T-helper 22 cell (primary cell): ENCODE measurements at places on chromosomes 16 and 17.

DNA sequence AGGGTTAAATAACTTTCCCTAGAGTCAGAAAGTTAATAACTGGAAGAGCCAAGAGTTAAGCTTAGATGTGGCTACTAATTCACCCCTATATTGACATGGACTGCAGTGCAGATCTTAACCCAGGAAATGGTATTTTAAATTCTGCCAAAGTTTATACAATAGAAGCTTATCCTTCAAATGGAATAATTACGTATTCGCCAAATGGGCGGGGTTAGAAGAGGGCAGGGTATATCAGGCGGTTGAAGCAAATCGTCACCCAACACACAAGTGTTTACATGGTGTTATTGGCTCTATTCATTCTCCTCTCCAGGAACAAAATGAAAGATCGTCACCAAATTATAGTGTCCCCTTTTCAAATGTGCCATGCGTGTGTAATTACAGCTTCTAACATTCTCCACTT, 182.7 kb downstream of the PRKCB start:
- no peak for DNase-seq

DNA sequence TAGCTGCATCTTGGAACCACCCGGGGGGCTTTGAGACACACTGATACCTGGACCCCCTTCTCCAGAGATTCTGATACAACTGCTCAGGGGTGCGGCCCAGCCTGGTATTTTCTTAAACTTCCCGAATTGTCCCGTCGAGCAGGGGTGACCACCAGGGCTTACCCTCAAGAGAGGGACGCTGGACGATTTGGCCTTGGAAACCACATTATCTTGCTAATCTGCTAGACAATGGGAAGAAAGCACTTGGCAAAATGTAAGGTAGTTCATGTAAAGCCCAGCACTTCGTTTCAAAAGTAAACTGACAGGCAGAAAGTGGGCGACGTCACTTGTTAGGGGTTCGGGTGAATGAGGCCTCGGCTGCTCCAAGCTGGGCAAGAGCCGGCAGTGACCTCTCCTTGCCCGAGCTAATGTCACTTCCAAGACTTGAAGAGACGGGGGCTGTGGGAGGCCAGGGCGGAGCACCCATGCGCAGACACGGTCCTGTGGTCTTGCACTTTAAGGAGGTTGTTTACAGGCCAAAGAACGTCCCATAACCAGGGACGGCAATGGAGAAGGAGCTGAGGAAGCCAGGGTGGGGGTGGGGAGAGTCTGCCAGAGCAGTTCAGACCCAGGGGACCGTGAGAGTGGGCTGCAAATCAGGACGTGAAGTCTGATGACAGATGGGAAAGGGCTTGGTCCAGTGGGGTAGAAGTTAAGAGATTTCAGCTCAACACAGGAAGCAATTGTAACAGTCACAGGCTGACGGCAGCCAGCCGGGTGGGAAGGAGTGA, 152.7 kb upstream of the GSE1 start:
- no peak for DNase-seq

- DNase-seq, result no peak
Observed at GRCh38 chr17:65054602-65055001, 1.9 kb downstream of the GNA13 start.

DNA sequence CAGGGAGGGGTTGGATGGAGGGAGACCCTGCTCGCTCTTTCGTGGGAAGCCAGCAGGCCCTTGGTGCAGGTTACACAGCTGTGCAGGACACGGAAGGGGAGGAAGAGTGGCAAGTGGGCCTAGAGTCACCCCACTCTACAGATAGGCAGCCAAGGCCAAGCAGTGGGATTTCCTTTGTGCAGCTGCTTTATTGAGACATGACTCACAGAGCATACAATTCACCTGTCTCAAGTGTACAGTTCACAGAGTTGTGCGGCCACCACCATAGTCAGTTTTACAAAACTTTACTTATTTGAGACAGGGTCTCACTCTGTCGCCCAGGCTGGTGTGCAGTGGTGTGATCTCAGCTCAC, 91.2 kb upstream of the CIBAR2 start:
- DNase-seq, result no peak

GRCh38 chr17:51428668-51429495, 168.5 kb downstream of the UTP18 start:
- no peak for DNase-seq

- no peak for DNase-seq
Observed at GRCh38 chr17:27496437-27496943, 40.2 kb downstream of the KSR1 start.

DNA sequence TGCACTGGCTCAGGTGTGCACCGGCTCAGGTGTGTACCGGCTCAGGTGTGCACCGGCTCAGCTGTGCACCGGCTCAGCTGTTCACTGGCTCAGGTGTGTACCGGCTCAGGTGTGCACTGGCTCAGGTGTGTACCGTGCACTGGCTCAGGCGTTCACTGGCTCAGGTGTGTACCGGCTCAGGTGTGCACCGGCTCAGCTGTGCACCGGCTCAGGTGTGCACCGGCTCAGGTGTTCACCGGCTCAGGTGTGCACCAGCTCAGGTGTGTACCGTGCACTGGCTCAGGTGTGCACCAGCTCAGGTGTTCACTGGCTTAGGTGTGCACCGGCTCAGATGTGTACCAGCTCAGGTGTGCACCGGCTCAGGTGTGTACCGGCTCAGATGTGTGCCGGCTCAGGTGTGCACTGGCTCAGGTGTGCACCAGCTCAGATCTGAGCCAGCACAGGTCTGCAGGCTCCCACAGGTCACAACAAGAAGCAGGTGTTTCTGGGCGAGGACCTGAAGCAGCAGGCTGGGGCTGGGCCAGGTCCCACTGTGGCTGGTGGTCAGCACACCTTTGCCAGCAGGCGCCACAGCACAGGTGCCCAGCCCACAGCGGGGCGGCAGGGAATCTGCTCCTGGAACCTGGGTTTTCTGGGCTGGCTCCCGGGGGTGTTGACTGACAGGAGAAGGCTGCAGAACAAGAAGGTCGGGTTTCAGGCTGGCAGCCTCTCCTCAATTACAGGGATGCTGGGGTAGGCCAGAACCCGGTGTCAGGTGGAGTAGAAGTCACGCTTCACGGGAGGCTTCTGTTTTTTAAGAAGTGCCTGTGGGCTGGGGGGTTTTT, 17.2 kb downstream of the METRNL start:
- DNase-seq, result no peak

GRCh38 chr17:38886643-38887010, 16.8 kb downstream of the LASP1 start:
- DNase-seq, result no peak

DNA sequence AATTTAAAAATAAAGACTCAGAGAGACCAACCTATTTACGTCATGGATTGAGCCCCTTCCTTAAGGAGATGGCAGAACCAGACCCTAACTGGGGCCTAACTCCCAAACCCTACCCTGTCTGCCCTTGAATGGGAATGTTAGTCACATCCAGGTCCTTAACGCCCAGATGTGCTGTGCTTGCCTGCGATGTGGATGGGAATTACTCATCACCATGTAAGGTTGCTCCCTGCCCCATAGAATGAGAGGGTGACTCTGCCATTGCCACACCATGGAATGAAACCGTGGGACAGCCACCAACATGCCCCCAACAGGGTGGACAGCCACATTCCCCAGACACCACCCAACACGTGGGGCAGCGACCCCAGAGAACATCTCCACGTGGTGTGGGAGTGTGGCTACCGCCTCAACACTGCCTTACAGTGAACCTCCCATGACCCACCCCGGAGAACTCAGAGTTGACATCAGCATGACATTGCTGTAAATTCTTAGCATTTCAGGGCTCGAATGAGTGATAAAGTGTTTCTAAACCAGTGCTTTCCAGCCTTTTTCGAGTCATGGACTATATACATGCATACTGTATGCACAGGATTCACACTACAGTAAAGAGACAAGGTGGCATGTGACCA, 31.8 kb downstream of the SCNN1B start:
- no peak for DNase-seq

GRCh38 chr17:57256708-57257112, 387 bp downstream of the MSI2 start:
- DNase-seq, result peak; percentile 42

- peak; percentile 35 for DNase-seq
Observed at GRCh38 chr17:7220593-7221277, 997 bp downstream of the ACADVL start.

GRCh38 chr17:32536736-32537643, 50.2 kb downstream of the CDK5R1 start:
- DNase-seq, result no peak

GRCh38 chr16:80288616-80289015, 252.2 kb upstream of the DYNLRB2 start:
- DNase-seq, result no peak

DNA sequence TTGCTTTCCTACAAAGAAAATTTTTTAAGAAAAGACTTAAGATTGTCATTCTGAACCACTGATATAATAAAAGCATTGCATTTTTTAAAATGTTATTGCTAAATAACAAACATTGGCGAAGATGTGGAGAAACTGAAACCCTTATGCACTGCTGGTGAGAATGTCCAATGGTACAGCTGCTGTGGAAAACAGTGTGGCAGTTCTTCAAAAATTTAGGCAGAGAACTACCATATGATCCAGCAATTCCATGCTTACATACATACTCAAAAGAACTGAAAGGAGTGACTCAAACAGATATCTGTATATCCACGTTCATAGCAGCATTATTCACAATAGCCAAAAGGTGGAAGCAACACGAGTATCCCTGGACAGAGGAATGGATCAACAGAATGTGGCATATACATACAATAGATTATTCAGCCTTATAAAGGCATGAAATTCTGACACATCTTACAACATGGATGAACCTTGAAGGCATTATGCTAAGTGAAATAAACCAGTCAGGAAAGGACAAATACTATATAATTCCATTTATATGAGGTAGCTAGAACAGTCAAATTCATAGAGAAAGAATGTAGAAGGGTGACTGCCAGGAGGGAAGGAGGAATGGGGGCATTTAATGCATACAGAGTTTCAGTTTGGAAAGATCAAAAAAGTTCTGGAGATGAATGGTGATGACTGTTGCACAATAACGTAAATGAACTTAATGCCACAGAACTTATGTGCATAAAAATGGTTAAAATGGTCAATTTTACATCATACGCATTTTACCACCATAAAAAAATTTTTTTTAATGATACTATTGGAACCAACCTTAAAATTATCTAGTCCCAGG, 92.1 kb downstream of the CACNG1 start:
- no peak for DNase-seq

- no peak for DNase-seq
Observed at GRCh38 chr16:48393485-48394354, 8.5 kb upstream of the SIAH1 start.

- DNase-seq, result no peak
Observed at GRCh38 chr17:3905017-3905520, 11.2 kb downstream of the P2RX1 start.

DNA sequence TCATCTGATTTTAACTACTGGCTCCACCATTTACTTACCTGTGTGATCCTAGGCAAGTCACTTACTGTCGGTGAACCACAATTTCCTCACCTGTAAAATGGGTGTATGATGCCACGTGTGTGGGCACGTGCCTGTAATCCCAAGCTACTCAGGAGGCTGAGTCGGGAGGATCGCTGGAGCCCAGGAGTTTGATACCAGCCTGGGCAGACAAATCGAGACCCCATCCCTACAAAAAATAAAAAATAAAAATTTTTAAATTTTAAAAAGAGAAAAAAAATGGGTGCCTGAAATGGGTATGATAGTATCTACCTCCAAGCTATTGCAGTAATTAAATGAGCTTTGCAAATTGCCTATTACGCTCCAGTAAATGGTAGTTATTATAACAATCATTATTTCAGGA, 225.3 kb downstream of the CCDC182 start:
- no peak for DNase-seq

GRCh38 chr16:54935266-54935968, 4.8 kb downstream of the IRX5 start:
- DNase-seq, result no peak

DNA sequence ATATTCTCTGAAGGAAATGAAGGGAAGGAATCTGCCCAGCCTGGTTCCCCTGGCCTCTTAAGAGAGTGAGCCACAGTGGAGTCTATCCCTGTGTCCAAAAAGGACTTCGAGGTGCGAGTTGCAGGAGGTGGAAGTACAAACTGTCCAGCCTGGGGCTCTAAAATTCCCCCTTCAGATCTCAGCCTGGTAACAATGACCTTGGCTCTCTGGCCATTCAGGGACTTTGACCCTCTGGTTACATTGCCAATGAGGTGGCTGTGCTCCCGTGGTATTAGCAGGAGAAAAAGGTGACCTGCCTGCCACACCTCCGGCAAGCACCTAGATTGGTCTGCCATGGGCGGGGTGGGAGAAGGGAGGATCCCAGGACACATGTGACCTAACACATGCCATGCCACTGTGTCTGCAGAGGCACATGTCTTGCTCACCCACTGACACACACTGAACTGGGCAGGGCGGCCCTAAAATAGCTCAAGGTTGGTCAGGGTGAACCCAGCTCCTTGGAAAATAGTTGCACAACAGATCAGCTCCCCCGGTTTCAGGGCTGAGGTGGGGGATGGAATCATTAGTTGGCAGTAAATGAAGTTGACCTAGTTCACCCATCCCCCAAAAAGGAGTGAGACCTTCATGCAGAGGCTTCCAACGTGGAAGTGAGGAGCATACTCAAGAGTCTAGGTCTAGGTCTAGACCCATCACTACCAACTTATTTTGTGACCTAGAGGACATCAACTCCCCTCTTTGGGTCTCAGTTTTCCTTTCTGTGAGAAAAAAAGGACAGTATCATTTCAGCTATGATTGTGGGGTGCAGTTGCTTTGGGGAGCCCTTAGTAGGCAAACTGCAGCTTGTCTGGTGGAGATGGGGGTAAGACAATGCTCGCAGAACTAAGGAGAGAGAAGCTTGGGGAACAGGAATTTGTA, 2.2 kb downstream of the NR1D1 start:
- no peak for DNase-seq

DNA sequence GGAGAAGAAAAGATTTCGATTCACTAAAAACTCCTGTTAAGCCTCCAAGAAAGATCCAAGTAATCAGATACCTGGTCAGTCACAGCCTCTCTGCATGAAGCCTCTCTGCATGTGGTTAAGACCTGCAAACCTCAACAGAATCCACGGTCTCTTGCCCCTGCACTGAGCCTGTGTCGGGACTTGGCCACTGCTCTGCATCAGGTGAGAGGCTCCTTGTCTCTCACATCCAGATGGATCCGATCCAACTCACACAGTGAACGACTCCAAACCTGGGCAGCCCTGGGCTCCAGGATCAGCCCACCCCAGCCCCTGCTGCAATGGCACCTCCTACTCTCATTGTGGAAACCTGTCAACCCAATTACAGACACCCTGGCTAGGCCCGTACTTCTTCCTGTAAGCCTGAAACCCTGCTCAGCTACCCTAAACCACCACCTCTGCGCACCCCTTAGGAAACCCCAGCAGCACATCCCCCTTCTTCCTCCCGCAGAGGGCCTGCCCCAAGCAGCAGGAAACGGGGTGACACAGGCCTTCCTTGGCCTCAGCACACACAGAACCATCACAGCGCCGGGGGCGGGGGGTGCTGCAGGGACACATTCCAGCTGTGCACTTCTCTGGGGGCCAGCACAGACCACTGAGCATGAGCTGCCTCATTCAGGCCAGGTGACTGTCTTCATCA, 129.5 kb downstream of the ANKRD11 start:
- DNase-seq, result peak; percentile 73
